ENCODE measurements at places on chromosomes 3 and 15. TPM values are rescaled to one million over a fixed set of nuclear protein-coding genes. Genes with fewer than 3 reads are reported as not detected.
A peak's percentile ranks its signal among the peaks of the same experiment; 100 is the strongest.

- peaks cover 10% of the 10 kb centered on the region for H3K36me3 ChIP-seq
- peaks cover 39% of the 10 kb centered on the region for H3K4me1 ChIP-seq
- H3K27me3 ChIP-seq = no peaks in the 10 kb centered on the region
- H3K27ac ChIP-seq = no peak overlapping the region
- DNase-seq = no peak
- H3K4me3 ChIP-seq = no peak overlapping the region
These were observed 16.5 kb downstream of the TBC1D23 start for GRCh38 chr3:100277255-100277800.

DNA sequence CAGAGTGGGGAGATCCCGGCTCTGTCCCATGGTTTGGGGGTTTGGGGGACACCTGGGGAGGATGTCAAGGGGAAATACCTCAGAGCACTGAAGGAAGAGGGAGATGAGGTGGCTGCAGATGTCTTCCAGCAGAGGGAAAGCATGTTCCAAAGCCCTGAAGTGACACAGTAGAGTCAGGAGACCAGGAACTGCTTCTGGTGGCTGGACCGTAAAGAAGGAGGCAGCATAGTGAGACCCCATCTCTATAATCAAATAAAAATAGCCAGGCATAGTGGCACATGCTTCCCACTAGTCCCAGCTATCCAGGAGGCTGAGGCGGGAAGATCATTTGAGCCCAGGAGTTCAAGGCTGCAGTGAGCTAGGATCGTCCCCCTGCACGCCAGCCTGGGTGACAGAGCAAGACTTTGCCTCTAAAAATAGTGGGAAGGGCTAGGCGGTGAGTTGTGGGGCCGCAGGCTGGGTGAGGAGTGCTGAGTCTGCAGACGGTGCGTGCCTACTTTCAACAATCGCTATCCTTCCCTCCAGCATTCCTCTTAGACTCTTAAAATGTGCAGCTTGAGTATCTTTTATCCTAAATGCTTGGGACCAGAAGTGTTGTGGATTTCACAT is 26.2 kb downstream of the HES1 start:
- H3K4me3 ChIP-seq = no peak overlapping the region
- no peak for DNase-seq
- H3K4me1 ChIP-seq = peaks cover 54% of the 10 kb centered on the region
- H3K27me3 ChIP-seq = no peaks in the 10 kb centered on the region
- peak overlapping the region; percentile 57 for H3K27ac ChIP-seq

RTP4 gene
- not detected for total RNA-seq

DNA sequence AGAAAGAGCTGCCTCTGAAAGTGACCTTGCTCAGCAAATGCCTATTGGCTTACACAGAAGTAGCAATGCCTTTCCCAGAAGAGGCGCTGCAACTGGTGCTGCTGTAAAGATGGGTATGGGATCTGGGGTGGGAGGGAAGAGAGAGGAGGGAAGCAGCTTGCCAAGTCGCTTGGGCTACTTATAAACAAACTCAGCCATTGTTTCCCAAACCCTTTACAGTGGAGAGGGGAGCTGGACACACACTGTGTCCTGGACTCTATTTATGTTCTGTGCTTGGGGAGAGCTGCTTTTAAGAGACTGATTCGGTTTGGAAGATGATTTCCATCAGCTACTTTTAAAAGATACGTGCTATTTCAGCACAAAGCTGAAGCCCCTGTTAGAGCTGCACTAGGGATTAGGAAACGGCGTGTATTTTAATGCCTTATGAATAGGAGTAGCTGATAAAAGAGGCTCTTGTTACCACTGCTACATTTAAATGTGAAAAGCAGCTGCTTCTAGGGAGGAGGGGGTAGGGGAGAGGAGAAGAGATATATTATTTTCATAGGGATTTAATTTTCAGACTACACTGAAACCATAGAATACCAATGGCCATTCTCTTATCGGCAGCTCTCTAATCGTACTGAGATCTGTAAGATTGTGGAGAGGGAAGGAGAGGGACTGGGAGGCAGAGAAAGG is 440.6 kb downstream of the MCTP2 start:
- peak overlapping the region; percentile 70 for H3K27ac ChIP-seq
- H3K4me3 ChIP-seq = peak overlapping the region; percentile 49
- DNase-seq = peak; percentile 32

DNA sequence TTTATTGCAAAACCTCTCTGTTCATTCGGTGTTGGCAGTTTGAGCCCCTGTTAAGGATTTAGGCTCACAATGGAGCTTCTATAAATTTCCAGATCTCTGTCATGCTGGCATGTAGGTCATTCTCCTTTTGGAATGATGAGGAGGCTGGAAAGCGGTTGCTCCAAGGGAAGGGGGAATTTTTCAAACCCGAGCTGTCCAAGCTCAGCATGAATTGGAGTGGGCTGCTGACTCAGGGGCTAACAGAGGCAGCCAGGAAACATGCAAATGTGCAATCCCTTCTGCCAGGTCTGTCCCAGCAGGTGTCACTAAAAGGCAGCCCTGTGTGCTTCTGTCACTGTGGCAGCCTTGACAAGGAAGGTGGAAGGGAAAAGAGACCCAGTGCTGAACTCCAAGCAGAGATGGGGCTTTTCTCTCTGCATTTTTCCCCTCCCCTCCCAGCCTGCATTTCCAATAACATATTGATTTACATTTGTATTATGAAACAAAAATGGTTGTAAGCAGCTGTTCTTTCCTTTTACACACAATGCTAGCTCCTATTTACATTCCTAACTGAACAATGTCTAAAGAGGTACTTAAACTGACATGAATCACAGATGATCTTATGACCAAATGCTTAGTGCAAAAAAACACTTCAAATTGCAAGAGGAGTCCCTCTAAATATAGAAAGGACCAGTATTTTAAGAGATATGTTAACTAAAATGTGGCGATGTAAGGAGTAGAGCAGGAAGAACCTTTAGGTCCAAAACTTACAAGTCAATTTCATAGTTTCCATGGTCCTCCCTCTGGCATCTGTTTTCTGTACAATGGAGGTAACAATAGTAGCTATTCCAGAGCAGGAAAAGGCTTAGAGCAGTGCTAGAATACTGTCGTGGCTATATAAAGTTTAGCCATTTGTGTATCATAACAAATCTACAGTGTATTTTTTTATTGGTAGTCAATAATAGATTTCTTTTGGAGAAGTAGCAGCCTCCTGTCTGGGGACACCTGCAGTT is 84.5 kb upstream of the ATP10A start:
- H3K36me3 ChIP-seq = 0 out of 2 replicates have a peak, but pooled peaks cover 3% of the 10 kb centered on the region
- peak overlapping the region; percentile 25 for H3K4me3 ChIP-seq

GRCh38 chr3:32384938-32385337 is 6.7 kb upstream of the CMTM7 start:
- DNase-seq = no peak
- H3K36me3 ChIP-seq = no peaks in the 10 kb centered on the region
- no peak overlapping the region for H3K27ac ChIP-seq
- no peaks in the 10 kb centered on the region for H3K27me3 ChIP-seq
- H3K4me1 ChIP-seq = peaks cover 7% of the 10 kb centered on the region

DNA sequence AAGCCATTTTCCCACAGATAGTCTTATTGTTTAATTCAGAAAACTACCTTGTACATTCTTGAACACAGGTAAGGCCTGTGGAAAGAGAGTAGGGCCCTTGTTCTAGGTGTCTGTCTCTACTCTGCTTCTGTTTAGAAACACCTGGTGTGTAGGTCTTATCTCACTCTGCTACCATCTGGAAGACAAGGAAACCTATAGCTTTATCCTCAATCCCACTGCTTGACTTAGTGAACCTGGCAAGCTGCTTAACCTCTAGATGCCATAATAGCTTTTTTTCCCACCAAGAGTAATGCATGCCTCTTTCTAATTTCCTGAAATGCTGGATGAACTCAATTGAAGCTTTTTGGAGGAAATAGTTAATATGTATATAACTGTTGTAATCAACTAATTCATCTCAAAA is 82.6 kb upstream of the RAP2B start:
- H3K27ac ChIP-seq = no peak overlapping the region
- peaks cover 14% of the 10 kb centered on the region for H3K4me1 ChIP-seq
- H3K27me3 ChIP-seq = no peaks in the 10 kb centered on the region
- no peak overlapping the region for H3K4me3 ChIP-seq
- H3K36me3 ChIP-seq = no peaks in the 10 kb centered on the region
- no peak for DNase-seq

DNA sequence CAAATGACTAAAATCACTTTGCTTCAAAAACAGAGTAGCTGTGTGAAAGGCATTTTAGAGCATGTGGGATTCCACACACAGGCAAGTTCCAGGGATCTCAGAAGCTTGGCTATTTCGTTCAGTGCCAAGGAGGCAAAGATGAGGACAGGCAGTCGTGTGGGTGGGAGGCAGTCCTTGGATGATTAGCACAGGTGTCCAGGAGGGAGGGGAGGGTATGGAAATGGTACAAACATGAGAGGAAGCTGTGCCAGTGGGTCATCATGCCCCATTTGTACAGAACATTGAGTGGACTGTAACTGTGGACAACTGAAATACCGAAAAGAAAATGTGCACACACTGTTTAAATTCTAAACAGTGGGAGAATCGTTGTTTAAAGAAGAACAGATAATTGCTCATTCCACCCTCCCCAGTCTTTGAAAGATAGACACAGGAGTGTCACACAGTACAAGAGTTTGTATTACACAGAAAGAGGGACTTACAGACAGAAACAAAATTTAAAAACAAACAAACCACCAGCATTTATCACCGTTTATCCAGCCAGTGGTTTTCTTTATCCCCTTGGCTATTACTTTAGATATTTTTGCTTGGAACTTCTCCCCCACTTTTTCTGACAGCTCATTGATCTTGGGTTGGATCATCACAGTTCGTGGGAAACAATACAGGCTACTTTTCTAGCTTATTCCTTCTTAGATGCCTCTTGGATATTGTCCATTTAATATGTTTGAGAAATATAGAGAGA is 122.9 kb downstream of the GREM1 start:
- no peak for DNase-seq
- H3K36me3 ChIP-seq = no peaks in the 10 kb centered on the region
- peaks cover 15% of the 10 kb centered on the region for H3K4me1 ChIP-seq
- no peak overlapping the region for H3K4me3 ChIP-seq
- peak overlapping the region; percentile 35 for H3K27ac ChIP-seq

DNA sequence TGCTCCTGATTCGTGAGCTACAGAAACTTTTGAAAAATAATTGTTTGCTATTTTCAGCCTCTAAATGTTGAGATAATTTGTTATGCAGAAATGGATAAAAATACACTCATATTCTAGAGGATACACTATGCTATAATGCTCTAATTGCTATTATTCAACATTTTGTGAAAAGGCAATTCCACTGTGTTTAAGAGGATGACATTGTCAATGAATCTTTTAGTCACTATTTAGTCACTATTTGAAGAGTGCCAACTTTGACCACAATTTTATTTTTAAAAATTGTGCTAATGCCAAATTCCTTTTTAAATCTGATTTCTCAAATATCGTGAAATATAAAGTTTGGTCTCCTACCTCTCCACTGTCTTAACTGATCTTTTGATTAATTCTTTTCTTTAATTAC is 604.9 kb upstream of the KCNMB2 start:
- H3K4me3 ChIP-seq = no peak overlapping the region
- no peaks in the 10 kb centered on the region for H3K36me3 ChIP-seq
- DNase-seq = no peak
- no peak overlapping the region for H3K27ac ChIP-seq
- 0 out of 2 replicates have a peak, but pooled peaks cover 3% of the 10 kb centered on the region for H3K4me1 ChIP-seq

DNA sequence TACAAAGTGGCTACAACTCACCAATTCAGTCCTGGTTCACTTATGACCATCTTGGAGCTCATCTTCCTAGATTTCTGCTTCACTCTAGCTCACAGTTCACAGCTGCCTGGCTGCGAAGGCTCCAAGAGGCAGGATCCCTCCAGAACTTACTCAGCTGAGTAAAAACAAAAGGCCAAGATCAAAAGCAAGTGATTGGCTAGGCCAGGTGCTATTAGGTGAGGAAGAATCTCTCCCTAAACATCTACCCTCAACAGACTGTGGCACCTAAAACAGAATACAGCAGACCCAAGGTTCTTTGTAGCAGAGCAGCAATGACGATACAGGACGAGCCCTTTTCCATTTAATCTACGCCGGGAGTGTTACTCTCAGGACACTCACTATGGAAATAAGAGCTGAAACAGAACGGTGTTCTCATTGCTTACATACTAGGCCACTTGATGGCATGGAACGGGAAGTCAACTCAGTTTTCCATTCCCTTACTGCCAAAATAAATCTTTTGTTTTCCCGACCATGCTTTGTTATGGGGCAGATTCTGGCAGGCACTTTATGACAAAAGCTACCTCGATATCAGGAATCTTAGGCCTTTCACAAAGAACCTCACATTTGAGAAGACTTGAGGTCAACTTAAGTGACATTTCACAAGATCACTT is 901 bp downstream of the ICE2 start:
- H3K36me3 ChIP-seq = peaks cover 18% of the 10 kb centered on the region
- no peaks in the 10 kb centered on the region for H3K27me3 ChIP-seq
- peak overlapping the region; percentile 99 for H3K4me3 ChIP-seq
- DNase-seq = no peak
- peak overlapping the region; percentile 98 for H3K27ac ChIP-seq

DNA sequence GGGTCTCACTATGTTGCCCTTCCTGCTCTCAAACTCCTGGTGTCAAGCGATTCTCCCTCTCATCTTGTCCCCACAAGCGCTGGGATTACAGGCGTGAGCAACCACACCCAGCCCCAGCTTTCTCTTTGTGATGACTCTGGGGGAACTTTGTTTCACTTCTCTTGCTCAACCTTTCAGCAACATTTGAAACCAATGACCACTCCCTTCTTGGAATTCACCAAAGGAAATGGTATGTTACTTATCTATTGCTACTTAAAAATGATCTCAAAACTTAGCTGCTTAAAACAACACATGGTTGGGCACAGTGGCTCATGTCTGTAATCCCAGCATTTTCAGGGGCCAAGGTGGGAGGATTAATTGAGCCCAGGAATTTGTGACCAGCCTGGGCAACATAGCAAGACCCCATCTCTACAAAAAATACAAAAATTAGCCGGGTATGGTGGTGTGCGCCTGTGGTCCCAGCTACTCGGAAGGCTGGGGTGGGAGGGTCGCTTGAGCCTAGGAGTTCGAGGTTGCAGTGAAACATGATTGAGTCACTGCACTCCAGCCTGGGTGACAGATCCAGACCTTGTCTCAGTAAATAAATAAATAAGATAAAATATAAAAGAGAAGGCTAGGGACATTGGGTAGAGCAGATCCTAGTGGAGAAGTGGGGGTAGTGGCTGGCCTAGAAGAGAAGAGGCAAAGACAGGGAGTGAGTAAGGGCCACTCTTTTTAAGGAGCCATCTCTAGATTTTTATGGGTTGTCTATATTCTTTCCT is 10.3 kb upstream of the COPG1 start:
- no peaks in the 10 kb centered on the region for H3K36me3 ChIP-seq
- H3K27me3 ChIP-seq = no peaks in the 10 kb centered on the region

DNA sequence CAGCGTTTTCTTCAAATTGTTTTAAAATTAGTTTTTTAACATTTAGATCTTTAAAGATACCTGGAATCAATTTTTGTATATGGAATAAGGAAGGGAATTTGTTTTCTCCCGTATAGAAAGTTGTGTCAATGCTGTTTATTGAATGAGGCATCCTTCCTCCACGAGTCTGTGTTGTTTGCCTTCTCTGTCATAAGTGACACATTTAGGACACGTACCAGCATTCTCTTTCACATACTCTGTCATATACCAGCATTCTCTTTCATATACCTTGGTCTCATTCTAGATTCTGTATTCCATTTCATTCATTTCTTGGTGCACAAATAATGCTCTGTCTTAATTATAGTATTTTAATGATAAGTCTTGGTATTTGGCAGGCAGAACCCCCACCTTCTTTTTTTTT is 10.3 kb downstream of the ATP11B start:
- H3K4me3 ChIP-seq = no peak overlapping the region
- no peak for DNase-seq
- H3K27ac ChIP-seq = no peak overlapping the region
- no peaks in the 10 kb centered on the region for H3K27me3 ChIP-seq

CMSS1 gene
- total RNA-seq = 70.6 TPM

STXBP5L gene
- 5.9 TPM for total RNA-seq

CRYBG3 gene
- total RNA-seq = 12.6 TPM

TRIM42 gene
- not detected for total RNA-seq

All from WTC11 (cell line).